Hematopoietic multipotent progenitor cell treated with erythropoietin and hydrocortisone succinate and interleukin-3 and kit ligand, for 8 days (in vitro differentiated cells): ENCODE measurements at places on chromosomes 6 and 20.
A peak's percentile ranks its signal among the peaks of the same experiment; 100 is the strongest.

GRCh38 chr6:43862925-43863324 is 92.9 kb downstream of the VEGFA start:
- no peak for DNase-seq

DNA sequence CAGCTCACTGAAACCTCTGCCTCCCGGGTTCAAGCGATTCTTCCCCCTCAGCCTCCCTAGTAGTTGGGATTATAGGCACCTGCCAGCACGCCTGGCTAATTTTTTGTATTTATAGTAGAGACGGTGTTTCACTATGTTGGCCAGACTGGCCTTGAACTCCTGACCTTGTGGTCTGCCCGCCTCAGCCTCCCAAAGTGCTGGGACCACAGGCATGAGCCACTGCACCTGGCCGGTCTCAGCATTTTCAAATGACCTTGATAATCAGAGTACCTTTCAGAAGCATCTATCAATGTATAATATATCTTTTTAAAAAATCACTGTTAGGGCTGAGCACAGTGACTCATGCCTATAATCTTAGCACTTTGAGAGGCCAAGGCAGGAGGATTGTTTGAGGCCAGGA is 143.0 kb downstream of the DOK5 start:
- DNase-seq = no peak

- DNase-seq = no peak
Observed at GRCh38 chr6:110055387-110055735, 77.2 kb downstream of the GPR6 start.

- DNase-seq = no peak
Observed at GRCh38 chr6:85726206-85726605, 83.5 kb upstream of the SYNCRIP start.

DNA sequence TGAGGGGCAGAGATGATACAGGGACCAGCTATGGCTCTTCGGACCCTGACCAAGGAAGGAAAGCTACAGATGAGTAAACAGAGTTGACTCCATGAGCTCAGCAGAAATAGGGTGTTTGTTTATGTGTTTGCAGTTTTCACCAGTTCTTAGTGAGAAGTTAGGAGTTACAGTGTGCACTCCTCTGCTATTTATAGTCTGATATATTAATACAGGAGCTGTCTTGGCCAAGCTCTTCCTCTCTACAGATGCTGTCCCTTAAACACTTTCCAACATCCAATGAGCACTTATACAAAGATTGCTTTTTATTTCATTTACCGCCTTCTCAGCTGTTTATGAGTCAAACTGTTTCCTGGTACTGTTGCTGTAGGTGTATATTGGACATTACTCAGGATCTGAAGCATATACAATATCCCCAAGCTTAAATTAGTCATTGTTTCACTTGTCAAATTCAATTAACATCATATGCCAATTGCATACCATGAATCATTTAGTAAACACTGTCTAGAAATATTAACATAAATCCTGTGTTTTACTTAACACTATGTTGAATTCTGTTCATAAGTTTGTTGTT is 618.0 kb downstream of the PRKN start:
- no peak for DNase-seq

DNA sequence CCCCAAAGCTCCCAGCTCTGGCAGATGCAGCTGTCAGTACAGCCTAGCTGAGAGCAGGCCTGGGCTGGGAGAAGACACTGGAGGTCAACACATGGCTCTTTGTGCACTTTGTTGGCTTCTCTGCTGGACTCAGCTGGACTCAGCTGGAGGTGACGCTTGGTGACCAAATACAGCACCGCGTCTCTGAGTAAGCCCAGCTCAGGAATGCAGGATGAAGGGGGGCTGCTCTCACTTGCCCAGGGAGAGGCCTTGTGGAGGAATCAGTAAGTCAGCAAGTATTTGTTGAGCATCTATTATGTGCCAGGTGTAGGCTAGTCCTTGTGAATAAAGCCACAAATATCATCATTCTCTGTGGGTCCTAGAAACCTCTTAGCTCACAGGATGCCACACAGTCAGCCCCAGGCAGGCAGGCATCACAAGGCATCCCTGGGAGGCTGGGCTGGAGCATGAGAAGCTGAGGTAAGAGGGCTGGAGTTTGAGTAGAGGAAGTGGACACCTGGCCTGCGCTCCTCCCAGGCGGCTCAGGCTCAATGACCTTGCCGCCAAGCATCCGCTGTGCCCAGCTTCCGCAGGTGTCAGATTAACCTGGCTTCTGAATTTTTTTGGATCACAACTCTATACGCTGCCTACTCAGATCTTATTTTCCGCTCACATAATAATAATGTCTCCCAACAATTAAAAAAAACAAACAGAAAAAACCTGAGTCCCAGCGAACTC is 95.4 kb downstream of the TMEM170B start:
- DNase-seq = no peak

DNA sequence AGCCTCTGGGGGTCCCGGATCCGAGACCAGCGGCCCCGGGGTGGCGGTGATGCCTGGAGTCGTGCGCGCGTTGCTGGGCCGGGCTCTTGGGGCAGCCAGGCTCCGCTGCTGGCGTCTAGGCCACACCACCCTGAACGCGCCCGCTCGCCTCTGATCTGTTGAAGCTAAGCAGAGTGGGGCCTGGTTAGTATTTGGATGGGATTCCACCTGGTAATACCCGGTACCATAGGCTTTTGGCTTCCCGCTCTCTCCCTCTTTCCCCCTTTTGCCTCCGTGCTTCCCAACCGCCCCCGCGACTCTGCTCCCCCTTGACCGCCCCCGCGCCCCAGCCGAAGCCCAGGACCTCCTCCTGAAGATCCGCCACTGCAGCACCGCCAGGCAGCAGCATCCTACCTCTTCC is 1383.5 kb upstream of the DEFB115 start:
- DNase-seq = peak; percentile 27

DNA sequence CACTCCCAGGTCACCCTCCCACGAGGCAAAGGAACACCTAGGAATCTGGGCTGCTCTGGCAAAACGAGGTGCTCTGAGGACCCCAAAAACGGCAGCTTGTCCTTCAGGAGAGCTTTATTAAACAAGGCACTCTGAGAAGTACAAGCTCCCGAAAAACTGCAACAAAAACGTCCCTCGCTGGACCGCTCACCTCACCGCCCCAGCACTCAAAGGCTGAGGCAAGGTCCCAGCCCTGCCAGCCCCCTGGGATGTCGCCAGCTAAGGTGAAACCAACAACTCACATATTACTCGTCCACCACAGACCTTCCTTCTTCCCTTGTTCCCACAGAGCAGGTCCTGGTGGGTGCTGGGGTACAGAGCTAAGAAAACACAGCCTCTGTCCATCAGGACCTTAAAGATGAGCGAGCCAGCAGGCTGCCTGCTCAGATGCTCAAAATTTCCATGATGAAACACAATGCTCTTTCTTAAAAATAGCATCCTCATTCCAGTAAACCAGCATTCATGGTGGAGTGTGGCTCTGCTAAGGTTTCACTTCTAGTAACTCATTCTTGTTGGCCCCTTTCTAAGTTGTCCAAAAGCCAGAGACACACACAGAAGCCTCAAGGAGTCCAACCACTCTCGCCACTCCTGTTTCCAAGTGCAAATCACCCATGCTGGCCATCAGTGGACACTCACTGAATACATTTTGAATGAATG is 35.9 kb downstream of the ATP9A start:
- DNase-seq = no peak

- DNase-seq = no peak
Observed at GRCh38 chr6:159212028-159212427, 42.8 kb downstream of the FNDC1 start.

DNA sequence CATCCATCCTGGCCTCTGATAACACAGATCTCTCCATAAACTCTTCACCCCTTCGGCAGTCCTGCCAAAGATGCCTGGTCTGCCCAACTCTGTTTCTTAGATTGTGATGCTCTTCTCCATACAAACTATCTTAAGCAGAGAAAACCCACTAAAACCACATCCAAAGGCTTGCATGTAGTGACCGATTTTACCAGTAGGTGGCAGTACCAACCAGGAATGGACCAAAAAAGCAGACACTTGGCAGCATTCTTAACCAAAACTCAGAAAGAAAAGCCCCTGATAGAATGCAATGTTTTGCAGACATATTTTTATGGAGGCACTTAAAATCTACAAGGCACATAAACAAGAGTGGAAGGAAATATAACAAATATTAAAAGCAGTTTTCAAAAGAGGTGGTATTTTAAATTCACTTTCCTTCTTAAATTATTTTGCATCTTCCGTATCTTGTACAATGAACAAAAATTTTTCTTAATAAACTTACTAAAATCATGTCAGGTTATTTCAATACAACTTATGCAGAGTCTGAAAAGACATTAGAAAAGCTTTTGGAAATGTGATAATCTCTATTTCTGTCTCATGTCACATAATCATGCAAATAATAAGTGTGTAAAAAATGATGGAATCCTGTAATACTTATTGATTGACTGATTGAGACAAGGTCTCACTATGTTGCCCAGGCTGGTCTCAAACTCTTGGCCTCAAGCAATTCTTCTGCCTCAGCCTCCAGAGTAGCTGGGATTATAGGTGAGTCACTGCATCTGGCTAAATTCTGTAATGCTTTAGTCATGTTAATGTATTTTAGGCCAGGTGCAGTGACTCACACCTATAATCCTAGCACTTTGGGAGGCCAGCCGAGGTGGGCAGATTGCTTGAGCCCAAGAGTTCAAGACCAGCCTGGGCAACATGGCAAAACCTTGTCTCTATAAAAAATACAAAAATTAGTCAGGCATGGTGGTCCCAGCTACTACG is 29.4 kb downstream of the LRP11 start:
- DNase-seq = peak; percentile 76

DNA sequence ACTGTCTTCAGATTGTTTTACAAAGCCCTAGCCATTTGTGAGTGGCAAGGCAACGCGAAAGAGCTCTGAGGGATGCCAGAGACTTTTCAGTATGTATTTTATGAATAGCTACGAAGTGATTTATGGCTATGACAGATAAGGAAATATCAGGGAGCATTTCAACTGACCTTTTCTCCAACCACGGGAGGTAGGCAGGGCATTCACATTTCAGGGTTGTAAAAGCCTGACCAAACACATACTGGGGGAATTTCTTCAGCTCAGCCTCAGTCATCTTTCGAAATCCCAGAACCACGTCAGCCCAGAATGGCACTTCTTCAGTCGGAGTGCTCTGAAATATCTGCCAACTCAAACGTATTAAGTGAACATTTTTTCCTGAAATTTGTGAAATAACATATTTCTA is 10.8 kb downstream of the DDO start:
- DNase-seq = no peak

- peak; percentile 35 for DNase-seq
Observed at GRCh38 chr6:8066108-8066507, 1.9 kb upstream of the BLOC1S5 start.

DNA sequence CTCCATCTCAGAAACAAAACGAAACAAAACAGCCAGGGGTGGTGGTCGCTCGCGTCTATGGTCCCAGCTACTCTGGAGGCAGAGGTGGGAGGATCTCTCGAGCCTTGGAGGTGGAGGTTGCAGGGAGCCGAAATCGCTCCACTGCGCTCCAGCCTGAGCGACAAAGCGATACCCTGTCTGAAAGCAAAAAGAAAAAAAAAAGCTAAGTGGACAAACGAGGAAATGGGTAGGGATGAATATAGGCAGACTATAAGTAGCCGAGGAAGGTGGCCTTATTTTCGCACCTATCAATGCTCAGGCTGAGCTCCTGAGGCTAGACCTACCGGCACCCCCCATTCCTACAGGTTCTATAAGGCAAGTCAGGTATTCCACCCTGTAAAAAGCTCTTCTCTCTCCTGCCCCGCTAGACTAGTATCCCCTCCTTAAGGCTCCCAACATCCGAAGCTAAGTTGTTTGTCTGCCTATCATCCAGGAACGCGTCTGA is 650 bp upstream of the CASP8AP2 start:
- no peak for DNase-seq

DNA sequence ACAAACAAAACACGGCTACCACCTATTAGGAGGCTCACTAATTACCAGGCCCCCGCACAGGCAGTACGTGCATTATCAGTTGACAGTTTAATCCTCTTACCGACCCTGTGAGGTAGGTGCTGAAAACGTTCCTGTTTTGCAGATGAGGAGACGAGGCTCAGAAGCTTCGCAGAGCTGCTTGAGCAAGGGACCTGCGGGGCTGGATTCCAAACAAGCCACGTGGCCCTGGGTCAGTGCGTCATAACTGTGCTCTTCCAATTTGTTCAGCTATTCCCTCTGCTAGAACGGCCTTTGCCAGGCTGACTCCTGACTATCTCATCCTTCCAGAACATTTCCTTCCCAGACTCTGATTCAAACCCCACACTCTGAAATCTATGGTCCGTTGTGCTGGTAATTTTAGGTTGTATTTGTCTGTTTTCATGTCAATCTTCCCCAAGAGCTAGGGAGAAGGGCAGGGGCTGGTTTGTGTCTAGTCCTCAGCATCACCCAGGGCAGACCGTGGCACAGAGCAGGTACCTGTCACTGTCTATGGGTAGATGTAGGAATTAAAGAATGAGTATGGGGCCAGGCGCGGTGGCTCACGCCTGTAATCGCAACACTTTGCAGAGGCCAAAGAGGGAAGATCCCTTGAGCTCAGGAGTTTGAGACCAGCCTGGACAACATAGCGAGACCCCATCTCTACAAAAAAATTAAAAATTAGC is 28.8 kb upstream of the TLDC2 start:
- DNase-seq = no peak

GRCh38 chr6:95768539-95768938 is 191.2 kb downstream of the MANEA start:
- no peak for DNase-seq

DNA sequence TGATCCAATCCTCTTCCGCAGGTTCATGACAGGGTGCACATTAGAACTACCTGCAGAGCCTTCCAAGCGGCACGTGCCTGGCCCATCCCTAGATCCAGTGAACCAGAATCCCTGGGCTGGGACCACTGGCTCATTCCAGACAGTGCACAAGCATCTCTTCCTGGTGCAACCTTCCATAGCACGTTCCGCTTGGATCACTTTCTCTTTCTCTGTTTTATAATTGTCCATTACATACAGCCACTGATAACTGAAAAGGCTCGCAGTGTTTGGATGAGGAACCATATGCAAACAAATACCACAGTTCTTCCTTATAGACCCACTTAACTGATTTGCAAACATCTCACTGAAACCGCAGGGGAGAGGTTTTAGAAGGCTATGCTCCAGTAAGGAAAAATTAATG is 59.6 kb upstream of the DDR1 start:
- no peak for DNase-seq

GRCh38 chr6:135532559-135532958 is 35.0 kb upstream of the AHI1 start:
- no peak for DNase-seq

DNA sequence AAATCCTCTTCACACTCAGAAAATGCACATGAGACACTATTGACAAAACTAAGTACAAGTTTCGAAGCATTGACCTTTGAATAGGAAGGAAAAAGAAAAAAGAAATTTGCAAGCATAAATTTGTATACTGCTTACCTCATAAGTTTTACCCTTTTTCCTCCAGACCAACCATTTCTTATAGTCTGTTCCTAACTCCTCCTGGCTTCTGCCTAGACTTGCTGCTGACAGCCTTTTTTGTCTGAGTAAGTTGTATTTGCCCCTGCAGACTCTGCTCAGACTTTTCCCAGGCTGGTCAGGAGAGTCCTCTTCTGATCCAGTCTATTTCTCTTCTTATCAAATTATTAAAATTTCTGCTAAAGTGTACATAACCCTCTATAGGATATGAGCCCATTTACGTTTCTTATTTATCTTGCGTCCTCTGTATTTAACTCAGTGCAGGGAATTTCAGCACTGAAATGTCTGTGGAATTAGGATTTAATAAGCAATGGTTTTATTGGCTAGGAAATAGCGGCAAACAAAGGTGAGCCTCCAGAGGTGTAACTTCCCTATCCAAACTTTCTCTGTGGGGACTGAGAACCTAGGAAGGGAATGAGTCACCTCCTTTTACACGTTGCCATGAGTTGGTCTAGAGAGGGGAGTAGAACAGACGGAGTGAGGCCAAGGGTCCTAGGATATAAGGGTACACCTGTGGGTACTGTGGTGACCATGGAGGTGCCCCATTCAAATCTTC is 207.1 kb upstream of the MARCKS start:
- no peak for DNase-seq
